ENCODE measurements at places on chromosomes 6 and 20. TPM values are rescaled to one million over a fixed set of nuclear protein-coding genes. Genes with fewer than 3 reads are reported as not detected.
A peak's percentile ranks its signal among the peaks of the same experiment; 100 is the strongest.

IMPG1 gene
- 2.3 TPM for polyA plus RNA-seq

DNA sequence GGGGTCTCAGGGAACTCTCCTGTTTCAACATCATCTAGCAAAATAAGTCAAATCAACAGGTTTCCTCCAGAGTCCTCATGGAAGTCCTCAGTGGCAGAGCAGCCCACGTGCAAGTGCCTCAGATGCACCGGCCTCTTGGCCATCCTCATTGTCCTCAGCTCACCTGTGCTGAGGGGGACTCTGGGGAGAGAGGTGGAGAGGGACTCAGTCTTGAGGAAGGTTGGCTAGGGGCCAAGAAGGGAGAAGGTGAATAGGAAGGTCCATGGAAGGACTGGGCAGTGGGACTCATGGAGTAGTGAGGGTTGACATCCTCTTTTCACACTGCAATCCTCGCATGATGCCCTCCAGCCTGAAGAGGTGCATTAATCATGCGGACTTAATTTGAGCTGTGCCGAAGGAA lies 77.9 kb upstream of the DUSP22 start:
- DNase-seq = no peak

DNA sequence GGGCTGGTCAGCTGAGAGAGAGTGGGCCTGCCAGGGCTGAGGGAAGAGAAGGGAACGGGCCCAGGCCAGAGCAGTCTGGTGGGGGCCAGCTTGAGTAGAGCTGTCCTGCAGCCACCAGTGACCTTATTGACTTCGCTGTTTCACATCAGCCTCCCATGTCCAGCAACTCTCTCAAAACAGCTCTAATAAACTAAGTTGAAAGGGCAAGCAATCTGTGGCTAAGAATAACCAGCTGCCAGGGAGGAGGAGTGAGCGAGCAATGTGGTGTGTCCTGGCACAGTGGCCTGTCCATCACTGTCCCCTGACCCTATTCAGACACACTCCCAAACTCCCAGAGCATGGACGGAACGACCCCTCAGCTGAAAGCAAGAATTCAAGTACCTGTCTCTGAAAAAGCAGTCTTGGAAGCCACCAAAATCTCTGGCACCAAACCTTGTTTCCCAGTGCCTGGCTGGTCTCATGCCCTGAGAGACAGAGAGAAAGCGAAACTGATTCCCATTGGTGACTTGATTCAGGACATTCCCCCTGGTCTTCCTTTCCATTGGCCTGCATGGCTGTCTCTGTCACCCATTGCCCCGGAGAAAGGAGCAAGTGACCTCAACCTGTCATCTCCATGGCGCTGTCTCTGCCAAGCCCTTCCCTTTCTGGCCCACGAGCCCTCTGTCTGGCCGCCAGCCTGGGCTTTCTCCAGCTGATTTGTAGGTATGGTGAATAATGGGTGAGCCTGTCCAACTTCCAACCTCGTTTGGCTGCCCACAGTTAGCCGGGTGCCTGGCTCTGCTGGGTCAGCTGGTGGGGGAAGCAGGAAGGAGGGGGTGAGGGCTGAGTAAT lies at the start of gene DDO:
TSS of gene DDO (minus strand) at position 490 of the 831 bp plus-strand sequence. CDS start 2,113 bp downstream, outside the sequence.
- DNase-seq = no peak

GRCh38 chr6:34792605-34793500 lies 970 bp downstream of the BLTP3A start:
- peak; percentile 12 for DNase-seq
